Tongue (tissue), 3 donors: ENCODE measurements at places on chromosomes 1 and 21. TPM values are rescaled to one million over a fixed set of nuclear protein-coding genes. Genes with fewer than 3 reads are reported as not detected.

DNA sequence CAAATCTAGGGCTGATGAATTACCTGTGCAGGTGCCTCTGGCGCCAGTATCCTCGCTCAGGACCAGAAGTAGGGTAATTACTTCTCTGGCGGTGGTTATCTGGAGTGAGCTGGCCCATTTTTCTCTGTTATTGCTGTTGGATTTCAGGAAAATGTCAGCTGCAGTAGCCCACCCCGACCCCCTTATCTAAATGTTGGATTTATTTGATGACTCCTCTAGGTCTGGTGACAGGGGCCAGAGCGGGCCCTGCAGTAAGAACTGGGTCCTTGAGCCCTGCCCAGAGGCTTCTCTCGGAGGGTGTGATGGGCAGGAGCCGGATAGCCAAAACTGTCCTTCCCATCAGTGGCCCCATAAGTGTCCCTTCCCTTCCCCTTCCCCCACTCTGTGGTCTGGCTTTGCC, 384.3 kb downstream of the PTPRU start:
- no peak for DNase-seq

DNA sequence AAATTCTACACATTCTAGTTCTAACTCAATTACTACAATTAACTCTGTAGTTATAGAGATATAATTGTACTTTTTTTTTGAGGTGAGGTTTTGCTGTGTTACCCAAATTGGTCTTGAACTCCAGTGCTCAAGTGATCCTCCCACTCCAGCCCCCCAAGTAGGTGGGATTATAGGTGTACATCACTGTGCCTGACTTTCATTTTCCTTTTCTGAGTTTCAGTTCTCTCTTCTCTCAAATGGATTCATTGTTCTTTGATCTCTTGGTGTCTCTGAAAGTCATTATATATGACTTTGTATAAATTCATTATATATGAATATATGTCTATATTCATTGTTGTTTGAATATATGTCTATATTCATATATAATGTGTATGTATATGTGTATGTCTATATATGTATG, 74.0 kb upstream of the GALNT2 start:
- no peak for DNase-seq

DNA sequence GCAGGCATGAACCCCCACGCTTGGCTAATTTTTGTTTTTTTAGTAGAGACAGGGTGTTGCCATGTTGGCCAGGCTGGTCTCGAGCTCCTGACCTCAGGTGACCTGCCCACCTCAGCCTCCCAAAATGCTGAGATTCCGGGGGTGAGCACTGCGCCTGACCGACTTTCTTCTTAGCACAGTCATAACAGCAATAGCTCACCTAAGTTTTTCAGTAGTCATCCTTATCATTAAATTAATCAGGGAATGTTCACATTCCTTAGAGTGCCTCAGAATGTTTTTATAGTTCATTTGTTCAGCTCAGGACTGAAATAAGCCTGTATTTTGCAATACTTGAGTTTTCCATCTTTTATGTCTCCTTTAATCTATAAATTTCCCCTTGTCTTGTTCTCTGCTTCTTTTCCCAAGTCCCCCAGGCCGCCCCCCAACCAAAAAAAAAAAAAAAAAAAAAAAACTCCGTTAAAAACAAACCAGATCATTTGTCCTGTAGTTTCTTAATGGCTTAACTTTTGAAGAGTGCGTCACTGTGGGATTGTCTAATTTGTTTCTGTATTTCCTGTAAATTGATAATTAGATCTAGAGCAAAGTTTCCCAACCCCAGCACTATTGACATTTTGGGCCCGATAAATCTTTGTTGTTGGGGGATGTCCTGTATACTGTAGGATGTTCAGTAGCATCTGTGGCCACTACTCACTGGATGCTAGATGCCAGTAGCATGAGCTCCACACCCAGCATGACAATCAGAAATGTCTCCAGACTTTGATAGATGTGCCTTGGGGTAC, 120.7 kb downstream of the ITSN1 start:
- DNase-seq, result no peak

- peak; percentile 57 for DNase-seq
Observed at GRCh38 chr1:71307451-71307850, 226.6 kb upstream of the ZRANB2 start.

DNA sequence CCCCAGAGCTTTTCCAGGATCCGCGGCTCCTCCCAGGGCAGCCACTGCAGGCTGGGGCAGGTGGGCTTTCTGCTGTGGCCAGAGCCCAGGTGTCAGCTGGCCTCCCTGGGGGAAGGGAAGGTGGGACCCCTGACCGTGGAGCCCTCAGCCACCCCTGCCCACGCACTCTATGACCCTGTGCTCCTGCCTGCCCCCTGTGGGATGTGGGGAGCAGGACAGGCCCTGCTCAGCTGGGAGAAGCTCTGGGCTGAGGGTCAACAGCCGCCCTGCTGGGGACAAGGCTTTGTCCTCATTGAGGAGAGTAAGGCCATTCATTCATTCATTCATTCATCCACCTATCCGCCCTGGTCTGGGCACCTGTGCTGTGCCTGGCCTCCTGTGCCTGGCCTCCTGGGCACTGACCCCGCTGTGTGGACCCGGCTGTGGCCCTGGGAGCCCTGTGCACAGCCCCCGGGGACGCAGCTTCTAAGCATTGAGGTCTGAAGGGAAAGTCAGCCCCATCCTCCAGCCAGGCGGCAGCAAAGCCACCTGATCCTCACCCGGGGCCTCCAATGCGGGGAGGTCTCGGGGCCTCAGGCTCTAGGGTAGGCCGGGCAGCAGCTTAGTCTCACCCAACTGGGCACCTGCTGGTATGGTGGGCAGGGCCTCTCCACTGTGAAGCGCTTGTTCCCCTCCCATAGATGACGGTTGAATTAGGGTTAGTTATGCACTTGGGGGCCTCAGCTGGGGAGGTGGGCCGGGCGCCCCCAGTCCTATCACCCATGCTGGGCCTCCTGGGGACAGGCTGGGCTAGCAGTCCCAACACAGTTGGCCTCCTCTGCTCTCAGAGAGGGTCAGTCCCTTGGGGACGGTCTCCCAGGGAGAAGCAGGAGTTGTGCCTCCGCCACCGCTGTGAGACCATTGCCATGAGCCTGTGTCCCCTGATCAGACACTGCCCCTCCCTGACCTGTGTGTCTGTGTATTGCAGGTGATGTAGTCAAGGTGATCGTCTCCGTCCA, 6.0 kb downstream of the TNFRSF14 start:
- DNase-seq, result no peak

DNA sequence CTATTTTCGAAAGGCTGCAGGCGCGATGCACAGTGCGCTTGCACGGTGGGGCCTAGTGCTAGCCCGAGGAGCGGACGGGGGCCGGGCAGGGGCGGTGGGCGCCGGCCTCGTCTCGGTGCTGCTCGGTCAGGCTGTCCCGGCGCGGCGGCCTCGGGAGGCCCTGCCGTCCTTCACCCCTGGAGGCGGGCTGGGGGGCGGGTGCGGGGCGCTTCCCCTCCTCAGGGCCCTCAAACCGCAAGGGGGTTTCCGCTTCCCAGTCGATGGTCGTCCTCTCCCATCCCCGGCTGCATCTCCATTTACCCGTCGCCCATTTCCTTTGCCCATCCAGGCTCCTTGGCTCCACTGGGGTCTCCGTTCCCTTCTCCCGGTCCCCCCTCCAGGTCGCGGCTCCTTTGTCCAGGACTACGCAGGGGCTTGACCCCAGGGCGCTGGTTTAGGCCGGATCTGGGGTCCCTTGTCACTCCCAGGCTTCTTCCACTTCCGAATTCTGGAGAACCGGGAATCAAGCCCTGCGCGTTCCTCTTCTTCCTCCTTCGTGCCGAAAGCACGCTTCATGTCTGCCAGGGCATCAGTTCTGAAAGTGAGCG, 196.3 kb upstream of the LMO4 start:
- no peak for DNase-seq

- DNase-seq, result peak; percentile 55
Observed at GRCh38 chr1:66182551-66183178, 351.3 kb upstream of the SGIP1 start.

- DNase-seq, result peak; percentile 55
Observed at GRCh38 chr1:231601824-231602672, 24.5 kb upstream of the DISC1 start.

DNA sequence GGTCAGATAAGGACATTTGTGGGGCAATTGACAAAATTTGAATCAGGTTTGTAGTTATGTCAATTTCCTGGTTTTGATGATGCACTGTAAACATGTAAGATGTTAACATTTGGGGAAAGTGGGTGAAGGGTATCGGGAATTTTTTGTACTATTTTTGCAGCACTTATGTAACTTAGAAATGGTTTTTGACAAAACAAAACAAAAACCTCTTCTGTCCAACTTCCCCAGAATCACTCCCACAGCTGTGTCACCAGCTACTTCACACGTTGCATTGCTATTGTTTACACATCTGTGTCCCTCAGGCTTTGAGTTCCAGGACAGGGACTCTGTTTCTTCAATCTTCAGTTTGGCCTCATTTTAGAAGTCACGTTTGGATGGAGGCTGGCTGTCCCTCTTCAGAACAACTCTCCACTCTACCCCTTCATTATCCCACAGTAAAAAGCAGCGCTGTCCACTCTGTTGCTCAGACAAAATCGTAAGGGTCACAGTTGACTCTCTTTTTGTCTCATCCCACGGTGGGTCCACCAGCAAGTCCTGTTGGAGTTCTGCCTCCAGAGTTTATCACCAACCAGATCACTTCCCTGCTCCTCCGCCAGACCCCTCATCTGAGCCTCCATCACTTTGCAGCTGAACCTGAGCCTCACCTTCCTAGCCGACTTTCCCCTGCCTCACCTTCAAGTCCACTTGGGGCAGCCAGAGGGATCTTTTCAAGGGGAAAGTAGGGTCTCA, 63.2 kb downstream of the NENF start:
- DNase-seq, result no peak

DNA sequence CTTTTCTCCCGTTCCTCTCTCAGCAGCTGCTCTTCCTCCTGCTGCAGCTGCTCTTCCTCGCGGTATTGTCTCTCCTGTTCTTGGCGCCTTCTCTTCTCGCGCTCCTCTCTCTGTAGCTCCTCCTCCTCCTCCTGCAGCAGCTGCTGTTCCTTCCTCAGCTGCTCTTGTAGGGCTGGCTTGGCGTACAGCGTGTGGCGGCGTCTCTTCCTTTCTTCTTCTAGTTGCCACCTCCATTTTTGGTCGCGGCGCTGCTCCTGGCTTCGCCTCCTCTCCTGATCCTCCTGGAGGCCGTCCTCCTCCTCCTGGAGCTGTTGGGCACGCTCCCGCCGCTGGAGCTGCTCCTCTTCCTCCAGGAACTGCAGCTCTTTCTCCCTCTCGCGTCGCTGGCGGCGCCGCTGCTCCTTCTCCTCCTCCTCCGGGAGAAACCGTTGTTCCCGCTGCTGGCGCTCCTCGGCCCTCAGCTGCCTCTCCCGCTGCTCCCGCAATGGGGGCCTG, 4.8 kb downstream of the TCHH start:
- DNase-seq, result peak; percentile 36

GRCh38 chr1:160425847-160426246, 25.5 kb downstream of the VANGL2 start:
- DNase-seq, result no peak

GRCh38 chr1:3188150-3188971, 119.4 kb downstream of the PRDM16 start:
- DNase-seq, result no peak

- no peak for DNase-seq
Observed at GRCh38 chr1:952603-953002, 6.5 kb downstream of the NOC2L start.

Gene UMODL1
- total RNA-seq, result 0.10 TPM

Gene LCE3D
- not detected for total RNA-seq

Gene CDC42BPA
- total RNA-seq, result 75.0 TPM

Gene GCSAML
- 0.72 TPM for total RNA-seq

Gene FAM151A
- total RNA-seq, result not detected

Gene CYP4Z1
- total RNA-seq, result not detected

Gene KPRP
- total RNA-seq, result 0.21 TPM

Gene SAMSN1
- 1.4 TPM for total RNA-seq
